GM12878 (cell line): ENCODE measurements at places on chromosomes 2 and 18. TPM values are rescaled to one million over a fixed set of nuclear protein-coding genes. Genes with fewer than 3 reads are reported as not detected.

DNA sequence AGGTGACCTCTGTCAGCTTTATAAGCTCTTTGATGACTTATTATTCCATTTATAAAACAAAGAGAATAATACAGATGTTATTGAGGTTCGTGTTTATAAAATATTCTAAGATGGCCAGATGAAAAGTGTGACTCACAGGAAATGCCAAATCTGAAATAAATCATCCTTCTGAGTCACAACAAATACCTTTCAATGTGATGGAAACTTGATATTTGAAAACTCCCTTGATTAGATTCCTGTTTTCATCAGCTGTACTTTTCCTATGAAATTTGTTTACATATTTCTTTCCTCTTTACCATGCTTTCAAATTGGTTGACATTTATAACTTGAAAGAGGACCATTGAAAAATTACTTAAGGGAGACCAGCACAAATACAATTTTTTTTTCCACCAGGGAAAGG lies 30.6 kb upstream of the PPP1R1C start:
- no peaks in the 10 kb centered on the region for H3K27me3 ChIP-seq
- H3K27ac ChIP-seq: no peak overlapping the region
- no peaks in the 10 kb centered on the region for H3K36me3 ChIP-seq
- H3K4me3 ChIP-seq: no peak overlapping the region
- DNase-seq: no peak
- no peaks in the 10 kb centered on the region for H3K4me1 ChIP-seq

Gene CCT4
- 246 TPM in 2 replicates for total RNA-seq

- H3K27ac ChIP-seq: no peak overlapping the region
- no peak overlapping the region for H3K4me3 ChIP-seq
- peaks cover 19% of the 10 kb centered on the region for H3K4me1 ChIP-seq
- no peaks in the 10 kb centered on the region for H3K27me3 ChIP-seq
These were observed 103.0 kb downstream of the KYNU start for GRCh38 chr2:142980246-142981068.

- no peaks in the 10 kb centered on the region for H3K4me1 ChIP-seq
- H3K27ac ChIP-seq: no peak overlapping the region
- DNase-seq: no peak
These were observed 116.4 kb upstream of the PPP1CB start for GRCh38 chr2:28635191-28635611.
